ENCODE measurements at places on chromosomes 13 and 19. TPM values are rescaled to one million over a fixed set of nuclear protein-coding genes. Genes with fewer than 3 reads are reported as not detected.

Gene CEACAM7
- not detected for total RNA-seq

Gene LAIR1
- total RNA-seq: 2.9 TPM

Gene SYNE4
- total RNA-seq: 1.8 TPM

Gene GPR12
- not detected for total RNA-seq

Gene TEX29
- total RNA-seq: 1.5 TPM

Gene LIM2
- total RNA-seq: not detected

Gene ATP1A3
- 2.0 TPM for total RNA-seq

Gene ZNF221
- 1.1 TPM for total RNA-seq

Gene GNA15
- 3.0 TPM for total RNA-seq

Gene GPR4
- total RNA-seq: 0.09 TPM

Gene ZNF460
- total RNA-seq: 80.4 TPM
